Astrocyte (in vitro differentiated cells and primary cell): ENCODE measurements at places on chromosomes 6 and 20. TPM values are rescaled to one million over a fixed set of nuclear protein-coding genes. Genes with fewer than 3 reads are reported as not detected.

DNA sequence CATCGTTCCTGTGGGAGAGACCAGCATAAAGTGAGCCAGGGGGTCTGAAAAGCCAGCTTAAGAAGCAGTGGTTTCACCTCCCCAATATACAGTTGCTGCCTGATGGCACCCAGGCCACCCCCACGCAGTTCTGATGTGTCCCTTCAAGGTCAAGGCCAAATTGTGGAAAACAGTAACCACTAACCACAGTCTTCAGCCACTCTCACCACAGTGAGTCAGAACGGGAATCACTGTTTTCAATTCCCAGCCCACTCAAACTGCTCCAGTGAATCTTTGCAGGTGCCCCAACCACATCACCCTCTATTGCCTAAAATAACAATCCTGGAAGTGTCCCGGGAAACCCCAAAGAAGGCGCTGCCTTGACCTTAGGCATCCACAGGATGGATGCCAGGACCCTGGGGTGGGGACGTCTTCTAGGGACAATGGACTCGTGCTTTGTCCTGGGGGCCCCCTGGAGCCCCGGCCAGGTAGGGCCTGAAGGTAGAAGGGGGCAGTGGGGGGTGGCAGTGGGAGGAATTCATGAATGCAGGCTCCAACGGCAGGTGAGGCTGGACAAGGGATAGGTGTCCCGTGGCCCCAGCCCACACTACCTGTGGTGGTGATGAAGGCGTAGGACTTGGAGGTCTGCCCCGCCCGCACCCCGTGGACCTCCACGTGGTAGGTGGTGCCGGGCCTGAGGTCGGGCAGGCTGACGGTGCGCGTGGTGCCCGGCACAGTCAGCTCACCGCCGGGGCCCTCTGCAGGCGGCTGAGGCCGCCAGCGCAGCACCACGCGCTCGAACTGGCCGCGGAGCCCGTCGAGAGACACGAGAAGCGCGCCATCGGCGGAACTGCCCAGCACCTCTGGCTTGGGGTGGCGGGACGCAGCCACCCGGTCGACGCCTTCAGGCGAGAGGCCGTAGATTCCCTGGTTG lies 22.2 kb downstream of the TNXB start:
- DNase-seq = peak; percentile 85

Gene THBS2
- 135 and 260 TPM in 2 replicates for total RNA-seq

GRCh38 chr6:41599852-41600445 lies 38.3 kb upstream of the MDFI start:
- no peak for DNase-seq

Gene ADGB
- total RNA-seq = not detected in 2 replicates

- peak; percentile 61 for DNase-seq
These were observed 233.7 kb downstream of the IBTK start for GRCh38 chr6:82013561-82014530.

DNA sequence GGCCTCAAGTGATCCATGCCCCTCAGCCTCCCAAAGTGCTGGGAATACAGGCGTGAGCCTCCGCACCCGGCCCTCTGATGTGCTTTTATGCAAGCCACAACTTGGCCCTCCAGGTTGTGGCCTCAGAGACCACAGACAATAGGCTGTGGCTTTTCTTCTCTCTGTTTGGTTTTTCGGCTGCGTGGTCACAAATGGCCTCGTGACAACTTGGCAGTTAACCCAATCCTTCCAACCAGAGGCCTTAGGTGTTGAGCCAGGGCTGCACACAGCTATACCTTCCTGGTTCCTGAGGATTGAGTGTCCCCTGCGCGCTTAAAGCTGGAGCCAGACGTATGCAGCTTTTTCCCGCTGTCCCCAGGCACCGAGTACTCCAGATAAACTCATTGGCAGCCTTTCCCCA lies 6.3 kb upstream of the TGM3 start:
- DNase-seq = no peak

Gene SSTR4
- not detected in 2 replicates for total RNA-seq

Gene TMEM242
- 9.0 and 9.7 TPM in 2 replicates for total RNA-seq

Gene C20orf141
- not detected in 2 replicates for total RNA-seq

GRCh38 chr6:16885411-16886160 lies 124.3 kb upstream of the ATXN1 start:
- no peak for DNase-seq

Gene TAAR1
- total RNA-seq = not detected in 2 replicates

Gene FAXC
- 7.4 and 9.9 TPM in 2 replicates for total RNA-seq

DNA sequence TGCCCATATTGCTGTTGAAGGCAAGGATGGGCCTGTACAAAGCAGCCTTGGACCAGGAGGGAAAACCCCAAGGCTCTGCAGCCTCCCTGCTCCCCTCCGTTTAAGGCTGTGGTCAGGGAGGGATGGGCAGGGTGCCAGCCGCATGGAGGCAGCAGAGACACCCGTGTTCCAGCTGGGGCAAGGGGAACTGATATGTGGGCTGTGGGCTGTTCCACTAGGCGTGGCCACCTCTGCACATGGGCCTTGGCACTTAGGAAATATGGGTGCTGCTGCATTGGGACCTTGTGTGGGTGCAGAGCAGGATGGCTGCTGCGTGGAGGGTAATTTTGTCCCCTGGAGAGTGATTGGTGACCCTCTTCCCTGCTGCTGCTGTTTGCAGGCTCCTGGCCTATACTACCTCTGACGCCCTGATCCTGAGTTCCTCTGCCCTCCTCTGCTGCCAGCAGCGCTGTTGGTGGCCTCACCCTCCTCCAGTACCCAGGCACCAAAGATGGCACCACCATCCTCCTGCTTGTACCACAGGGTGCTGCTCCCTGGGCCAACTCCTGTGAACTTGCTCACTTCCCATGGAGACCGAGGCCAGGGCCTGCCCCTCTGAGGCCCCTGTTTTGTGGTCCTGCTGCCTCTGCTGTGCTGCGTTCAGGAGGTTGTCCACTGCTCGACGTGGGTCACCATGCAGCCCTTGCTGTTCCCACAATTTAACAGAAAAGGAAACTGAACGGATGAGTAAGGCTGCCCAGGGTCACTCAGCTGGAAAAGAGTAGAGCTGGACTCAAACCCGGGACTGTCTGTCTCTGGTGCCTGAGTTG lies 35.3 kb downstream of the PANK2 start:
- DNase-seq = no peak

DNA sequence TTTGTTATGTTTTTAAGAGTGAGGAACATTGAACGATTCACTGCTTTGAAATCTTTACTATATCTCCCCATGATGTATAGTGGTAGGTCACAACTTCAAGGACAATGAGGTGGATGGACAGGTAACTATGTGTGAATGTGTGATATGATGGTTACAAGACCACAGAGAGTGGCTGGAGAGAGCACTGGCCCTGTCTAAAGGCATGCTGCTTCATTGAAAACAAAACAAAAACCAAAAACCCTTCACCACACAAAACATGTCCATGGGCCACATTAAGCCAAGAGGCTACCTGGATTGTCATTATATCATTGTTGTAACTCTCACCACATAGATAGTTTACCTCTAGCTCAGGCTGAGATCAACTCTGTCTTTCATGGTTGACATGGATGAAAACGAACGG lies 180.6 kb upstream of the TENT5A start:
- no peak for DNase-seq

- no peak for DNase-seq
These were observed 27.0 kb upstream of the RNF144B start for GRCh38 chr6:18360188-18360587.

GRCh38 chr20:41422953-41423352 lies 56.3 kb upstream of the EMILIN3 start:
- no peak for DNase-seq

Gene BMP2
- total RNA-seq = 4.7 and 9.2 TPM in 2 replicates

Gene DEFB124
- total RNA-seq = not detected in 2 replicates

Gene TOX2
- total RNA-seq = 0.16 TPM in 1 of 2 replicates, not detected in the other

Gene GZF1
- total RNA-seq = 12.2 and 16.3 TPM in 2 replicates

Gene RNASET2
- 18.7 and 22.0 TPM in 2 replicates for total RNA-seq

DNA sequence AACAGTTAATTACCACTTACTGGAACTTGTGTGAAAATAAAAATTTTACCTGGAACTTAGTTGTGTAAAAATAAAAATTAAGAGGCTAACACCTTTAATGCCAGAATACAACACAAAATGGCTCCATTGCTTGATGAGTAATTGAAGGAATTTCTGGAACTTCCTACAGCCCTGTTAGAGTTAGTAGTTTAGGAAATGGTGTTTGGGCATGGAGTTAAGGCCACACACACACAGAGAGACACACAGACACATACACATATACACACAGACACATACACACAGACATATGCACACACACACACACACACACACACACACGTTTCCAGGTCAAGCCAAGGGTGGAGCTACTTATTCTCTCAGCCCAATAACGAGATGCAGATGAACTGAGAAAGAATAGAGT lies 20.6 kb upstream of the CST3 start:
- DNase-seq = no peak

- peak; percentile 65 for DNase-seq
These were observed 9.1 kb upstream of the ZBTB2 start for GRCh38 chr6:151400473-151400872.

Gene KCNK5
- total RNA-seq = 0.14 and 0.17 TPM in 2 replicates

Gene TGM3
- total RNA-seq = not detected in 2 replicates

GRCh38 chr20:17620371-17621228 lies 50.7 kb downstream of the DSTN start:
- no peak for DNase-seq

DNA sequence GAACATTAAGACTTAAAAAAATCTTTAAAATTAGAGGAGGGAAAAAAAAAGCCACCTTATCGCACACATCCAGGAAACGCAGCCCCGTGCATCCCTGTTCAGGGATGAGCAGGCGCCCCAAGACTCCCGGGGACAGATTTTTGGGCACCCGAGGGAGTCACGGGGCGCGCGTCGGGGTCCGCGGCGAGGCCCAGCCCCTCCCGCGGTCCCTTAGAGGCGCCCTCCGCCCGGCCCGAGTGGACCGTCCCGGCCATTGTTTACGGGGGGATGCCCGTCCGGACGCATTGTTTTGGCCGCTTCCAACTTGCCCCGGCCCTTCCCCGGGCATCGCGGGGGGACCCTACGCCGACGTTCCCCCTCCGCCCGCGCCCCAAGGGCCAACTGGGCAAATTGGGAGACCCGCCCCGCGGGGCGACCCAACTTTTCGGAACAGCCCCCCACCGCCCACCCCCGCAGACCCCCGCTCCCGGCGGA lies 610 bp downstream of the ZNF217 start:
- DNase-seq = no peak

Gene C20orf144
- 0.16 TPM in 1 of 2 replicates, not detected in the other for total RNA-seq

GRCh38 chr6:90095788-90096187 lies 200.9 kb downstream of the BACH2 start:
- no peak for DNase-seq

GRCh38 chr6:169042061-169042460 lies 211.6 kb downstream of the THBS2 start:
- no peak for DNase-seq

Gene ENPP4
- total RNA-seq = 5.0 and 5.7 TPM in 2 replicates

Gene GNAS
- total RNA-seq = 1,937 and 2,003 TPM in 2 replicates

DNA sequence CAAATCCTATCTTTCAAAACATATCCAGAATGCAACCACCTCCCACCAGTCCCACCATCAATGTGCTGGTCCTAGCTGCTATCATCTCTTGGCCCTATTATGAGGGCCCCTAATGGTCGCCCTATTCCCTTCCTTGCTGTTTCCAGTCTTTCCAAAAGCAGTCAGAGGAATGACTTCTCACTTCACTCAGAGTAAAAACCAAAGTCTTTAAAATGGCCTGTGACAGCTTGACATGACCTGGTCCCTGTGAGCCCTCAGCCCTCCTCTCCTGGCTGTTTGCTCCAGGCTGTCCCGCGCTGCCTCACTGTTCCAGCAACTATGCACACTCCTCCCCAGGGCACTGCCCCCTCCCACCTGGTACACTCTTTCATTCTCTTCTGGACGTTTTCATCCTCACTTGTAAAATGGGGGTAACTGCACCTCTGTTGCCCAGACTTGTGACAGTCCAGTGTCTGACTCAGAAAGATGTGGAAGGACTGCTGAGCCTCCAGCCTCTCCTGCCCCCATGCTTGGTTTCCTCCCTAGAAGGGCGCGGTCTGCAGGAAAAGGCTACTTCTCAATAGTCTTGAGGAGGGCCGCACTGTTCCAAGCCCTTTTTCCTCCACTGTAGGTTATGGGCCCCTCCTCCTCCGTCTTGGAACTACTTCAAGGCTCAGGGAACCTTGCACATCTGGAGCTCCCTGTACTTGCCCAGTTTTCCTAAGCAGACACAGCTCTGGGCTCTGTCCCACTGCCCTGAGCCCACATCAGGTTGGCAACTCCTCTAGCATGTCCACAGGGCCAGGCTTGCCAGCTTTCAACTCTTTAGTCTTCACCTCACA lies 64.7 kb downstream of the MYH7B start:
- DNase-seq = no peak

GRCh38 chr6:80336911-80337310 lies 230.4 kb downstream of the BCKDHB start:
- DNase-seq = no peak

DNA sequence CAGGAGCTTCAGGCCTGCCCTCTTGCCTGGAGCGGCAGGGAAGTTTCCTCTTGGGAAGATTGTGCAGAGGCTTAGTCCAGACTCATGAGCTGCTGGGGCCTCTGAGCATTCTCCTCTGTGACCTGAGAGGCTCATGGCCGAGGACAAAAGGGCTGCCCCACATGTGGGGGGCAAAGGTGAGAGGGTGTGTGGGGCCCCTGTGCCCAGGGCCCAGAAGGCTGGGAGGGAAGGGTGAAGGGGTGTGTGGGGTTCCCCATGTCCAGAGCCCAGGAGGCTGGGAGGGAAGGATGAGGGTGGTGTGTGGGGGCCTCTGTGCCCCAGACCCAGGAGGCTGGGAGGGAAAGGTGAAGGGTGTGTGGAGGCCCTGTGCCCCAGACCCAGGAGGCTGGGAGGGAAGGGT lies 50.8 kb upstream of the SLC22A1 start:
- no peak for DNase-seq

- DNase-seq = no peak
These were observed 66.3 kb downstream of the YTHDF1 start for GRCh38 chr20:63149531-63150192.

Gene VGLL2
- total RNA-seq = 1.2 and 1.7 TPM in 2 replicates

- DNase-seq = no peak
These were observed 135.5 kb downstream of the CDKAL1 start for GRCh38 chr6:20669571-20670314.

- no peak for DNase-seq
These were observed 163.0 kb downstream of the EYA4 start for GRCh38 chr6:133404151-133404550.

DNA sequence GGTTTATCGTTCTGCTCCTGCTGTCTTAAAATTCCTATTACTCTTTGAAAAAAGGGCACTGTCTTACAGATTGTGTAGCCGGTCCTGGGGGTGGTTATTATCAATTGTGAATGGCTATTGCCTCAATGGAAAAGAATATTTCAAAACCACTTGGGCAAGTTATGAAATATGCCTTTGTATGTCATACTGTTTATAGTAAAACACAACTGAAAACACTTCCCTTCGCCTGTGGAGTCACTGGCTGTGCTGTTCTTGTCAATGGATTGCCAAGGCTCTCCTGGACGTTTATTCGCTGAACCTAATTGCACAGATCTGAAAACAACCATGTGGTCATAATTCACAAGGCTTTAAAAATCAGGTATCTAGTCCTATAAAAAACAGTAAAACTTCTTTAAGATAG lies 47.8 kb upstream of the TAGAP start:
- DNase-seq = no peak

- no peak for DNase-seq
These were observed 404.6 kb downstream of the BTBD9 start for GRCh38 chr6:38234934-38235682.

Gene CLDN20
- total RNA-seq = not detected in 2 replicates
